GDM1 (cell line): ENCODE measurements at places on chromosomes 3 and 15.

GRCh38 chr3:153330901-153331300 is 168.9 kb downstream of the RAP2B start:
- no peak for DNase-seq

GRCh38 chr3:22366781-22367180 is 615.8 kb upstream of the ZNF385D start:
- no peak for DNase-seq

DNA sequence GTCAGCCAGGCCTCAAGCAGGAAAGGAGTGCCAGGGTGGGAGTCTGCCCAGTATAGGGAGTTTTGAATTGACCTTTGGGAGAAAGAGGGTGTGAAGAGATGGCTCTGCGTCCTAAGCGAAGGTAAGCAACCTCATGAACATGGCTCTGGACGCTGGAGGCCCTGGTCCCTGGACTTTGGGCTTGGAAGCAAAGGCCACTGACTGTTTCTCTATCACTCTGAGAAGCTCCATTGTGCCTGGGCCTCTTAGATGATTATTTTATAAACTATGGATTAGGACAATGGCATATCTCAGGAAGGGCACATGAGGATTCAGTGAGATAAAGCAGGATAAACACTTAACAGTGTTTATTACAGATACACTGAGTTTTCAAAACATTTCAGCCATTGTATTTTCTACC is 59.0 kb downstream of the SUCLG2 start:
- no peak for DNase-seq

GRCh38 chr3:3800685-3801493 is 1.7 kb downstream of the LRRN1 start:
- no peak for DNase-seq

GRCh38 chr15:64507845-64508244 is 47.5 kb downstream of the ZNF609 start:
- DNase-seq, result no peak

DNA sequence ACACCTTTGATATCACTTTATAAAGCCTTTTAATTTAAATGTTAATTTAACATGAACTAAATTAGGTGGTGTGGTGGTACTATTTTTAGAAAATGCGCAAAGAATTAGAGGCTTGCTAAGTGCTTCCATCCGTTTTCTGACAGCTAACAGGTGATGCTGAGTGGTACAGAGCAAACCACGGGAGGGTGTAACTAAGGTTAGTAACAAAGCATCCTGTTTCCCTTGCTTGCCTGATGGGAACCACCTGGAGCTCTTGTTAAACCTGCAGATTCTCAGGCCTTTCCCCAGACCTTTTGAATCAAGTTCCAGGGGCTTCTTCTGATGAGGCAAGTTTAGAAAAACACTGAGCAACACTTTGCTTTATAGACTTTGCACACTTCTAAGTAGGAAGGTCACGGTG is 101.0 kb downstream of the ATG7 start:
- DNase-seq, result no peak
